ENCODE measurements at places on chromosomes 1 and 21. TPM values are rescaled to one million over a fixed set of nuclear protein-coding genes. Genes with fewer than 3 reads are reported as not detected.

Gene LCE6A
- total RNA-seq = not detected

Gene AGL
- total RNA-seq = 7.2 TPM

Gene TMPRSS15
- total RNA-seq = not detected

Gene E2F2
- total RNA-seq = 6.5 TPM

Gene RAP1GAP
- 0.94 TPM for total RNA-seq

Gene MEGF6
- total RNA-seq = 33.3 TPM

Gene ASB17
- total RNA-seq = not detected

Gene FAM72B
- total RNA-seq = 13.4 TPM

Gene PALMD
- not detected for total RNA-seq

Gene S100A2
- 24.8 TPM for total RNA-seq

Gene GCSAML
- total RNA-seq = not detected

Gene KRTAP21-3
- not detected for total RNA-seq

Gene AVPR1B
- not detected for total RNA-seq

Gene PIGR
- not detected for total RNA-seq

Gene FYB2
- not detected for total RNA-seq

Gene ADAMTSL4
- total RNA-seq = 0.80 TPM

Gene DCDC2B
- not detected for total RNA-seq
